Retina (tissue), 1 donor: ENCODE measurements at places on chromosomes 6 and 20.

DNA sequence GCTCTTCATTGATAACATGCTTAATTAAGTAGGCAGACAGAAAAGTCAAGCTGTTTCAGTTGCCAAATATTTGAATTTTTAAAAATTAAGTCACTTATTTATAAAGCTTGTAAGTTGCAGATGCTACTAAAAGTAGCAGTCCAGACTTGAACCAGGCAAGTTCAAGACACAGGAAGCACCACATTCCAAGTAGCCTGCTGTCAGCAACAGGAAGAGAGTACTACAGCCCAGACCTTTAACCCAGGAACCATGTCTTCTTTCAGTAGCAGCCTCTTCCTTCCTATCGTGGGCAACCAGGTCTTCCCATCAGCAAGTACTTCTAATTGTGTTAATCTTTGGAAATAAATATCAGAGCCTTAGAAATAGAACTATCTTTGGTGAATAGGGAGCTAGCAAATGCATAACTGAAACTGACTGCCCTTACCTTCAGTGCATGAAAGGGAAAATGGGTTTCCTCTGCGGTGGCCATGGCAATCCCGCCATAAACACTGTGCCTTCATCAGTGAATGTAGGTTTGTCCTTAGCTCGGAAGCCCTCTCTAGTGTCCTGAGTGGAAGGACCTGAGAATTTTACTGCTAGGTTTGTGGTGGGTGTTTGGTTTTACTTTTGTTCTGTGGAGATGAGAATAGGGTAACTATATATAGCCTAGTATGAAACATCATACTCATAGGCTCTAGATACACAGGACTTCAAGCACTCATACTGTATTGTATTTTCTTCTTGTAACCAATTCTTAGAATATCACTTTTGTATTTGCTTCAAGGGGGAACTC lies 95.6 kb downstream of the SYCP2 start:
- DNase-seq, result no peak

DNA sequence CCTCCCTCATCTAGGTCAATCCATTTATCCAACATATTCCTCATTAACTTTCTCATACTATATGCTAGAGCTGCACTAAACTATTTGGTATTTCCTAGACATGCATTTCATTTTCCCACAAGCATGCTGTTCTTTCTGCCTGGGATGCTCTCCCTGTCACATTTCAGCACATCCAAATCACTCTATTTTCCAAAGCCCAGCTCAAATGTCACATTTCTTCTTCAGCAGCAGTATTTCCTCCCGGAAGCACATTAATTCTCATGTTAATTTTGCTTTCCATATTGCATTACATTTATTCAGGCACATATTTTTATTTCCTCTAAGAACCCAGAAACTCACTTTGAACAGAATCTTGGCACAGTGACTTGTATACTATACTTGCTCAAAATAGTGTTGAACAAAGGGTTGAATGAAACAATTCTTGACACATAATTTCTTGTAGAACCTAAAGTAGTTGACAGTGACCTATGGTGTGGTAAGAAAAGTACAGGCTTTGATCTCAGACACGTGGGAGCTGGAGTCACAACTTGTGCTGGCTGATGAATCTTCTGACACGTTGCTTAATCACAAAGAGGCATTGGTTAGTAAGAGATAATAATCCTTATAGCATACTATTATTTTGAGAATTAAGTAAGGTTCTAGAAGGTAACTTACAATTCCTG lies 30.8 kb upstream of the CD2AP start:
- no peak for DNase-seq

DNA sequence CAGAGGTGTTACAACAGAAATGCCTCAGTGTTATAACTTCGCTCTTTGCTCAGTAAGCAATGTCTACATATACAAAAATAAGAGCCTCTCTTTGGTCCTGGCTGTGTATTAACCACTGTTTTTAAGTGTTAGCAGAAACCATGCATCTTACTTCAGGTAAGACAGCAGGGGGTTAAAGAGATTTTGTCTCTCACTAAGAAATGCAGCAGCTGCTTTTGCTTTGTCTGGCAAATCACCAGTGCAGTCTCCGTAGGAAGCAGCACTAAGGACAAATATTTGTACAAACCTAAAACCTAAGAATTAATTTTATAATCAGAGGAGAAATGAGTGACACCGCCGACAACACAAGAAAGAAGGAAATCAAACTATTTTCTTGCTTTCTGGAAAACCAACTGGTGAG lies 758 bp downstream of the SMIM28 start:
- DNase-seq, result no peak

DNA sequence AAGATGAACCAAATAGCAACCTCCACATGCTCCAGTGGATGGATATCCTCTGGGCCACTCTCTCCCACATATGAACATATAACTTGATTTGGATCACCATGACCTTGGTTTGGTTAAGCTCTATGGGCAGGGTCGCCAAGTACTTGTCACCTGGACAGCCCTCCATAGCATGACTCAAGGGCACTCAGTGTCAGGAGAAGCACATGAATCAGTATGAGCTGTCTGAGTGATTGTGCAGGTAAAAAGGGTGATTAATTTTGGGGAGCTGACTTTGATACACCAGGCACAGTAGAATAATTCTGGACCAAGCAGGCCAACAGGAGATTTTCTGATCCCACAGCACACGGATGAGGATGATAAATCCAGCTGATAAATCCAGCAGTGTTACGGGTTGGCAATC lies 74.4 kb downstream of the OPRM1 start:
- no peak for DNase-seq

GRCh38 chr6:13273931-13274706 lies 54.2 kb downstream of the TBC1D7 start:
- no peak for DNase-seq
